PC-3 (cell line): ENCODE measurements at places on chromosomes 7 and 10. TPM values are rescaled to one million over a fixed set of nuclear protein-coding genes. Genes with fewer than 3 reads are reported as not detected.

Gene MNX1
- 2.6 and 3.7 TPM in 2 replicates for total RNA-seq

Gene TPK1
- total RNA-seq: 1.3 and 4.5 TPM in 2 replicates

DNA sequence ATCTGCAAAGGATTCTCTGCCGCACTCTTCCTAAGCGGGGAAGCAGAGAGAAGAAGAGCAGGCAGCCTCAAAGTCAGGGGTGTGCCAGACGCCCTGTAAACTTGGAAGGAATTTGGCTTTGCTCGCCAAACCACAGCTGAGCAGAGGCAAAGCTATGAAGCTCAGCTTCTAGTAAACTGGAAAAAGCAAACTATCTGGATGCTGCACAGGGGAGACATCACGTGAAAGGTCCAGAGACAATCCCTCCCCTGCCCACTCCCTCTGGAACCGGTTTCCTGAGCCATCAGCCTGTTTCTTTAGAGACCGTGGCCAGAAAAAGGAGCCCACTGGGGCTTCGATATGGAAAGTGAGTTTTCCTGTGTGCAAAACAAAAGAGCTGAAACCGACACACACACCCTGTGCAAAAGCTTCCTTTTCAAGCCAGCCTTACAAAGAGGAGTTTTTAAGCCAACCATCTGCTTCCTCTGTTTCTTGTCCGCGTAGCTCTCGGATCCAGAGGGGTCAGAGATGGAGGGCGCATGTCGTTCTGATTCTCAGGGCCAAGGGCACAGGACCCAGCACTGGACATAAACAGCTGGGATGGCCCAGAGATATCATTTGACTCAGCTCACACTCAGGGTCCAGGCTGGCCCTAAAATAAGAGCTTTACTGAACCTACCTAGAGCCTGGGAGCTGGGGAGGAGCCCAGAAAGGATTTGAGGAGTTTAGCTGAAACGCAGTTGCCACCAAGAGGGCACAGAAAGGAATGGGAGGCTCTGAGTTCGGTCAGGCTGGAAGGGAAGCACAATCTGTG is 58.2 kb upstream of the DNAAF5 start:
- no peaks in the 10 kb centered on the region for H3K36me3 ChIP-seq
- H3K4me1 ChIP-seq: no peaks in the 10 kb centered on the region
- H3K4me3 ChIP-seq: no peak overlapping the region
- no peak for DNase-seq
- no peak overlapping the region for H3K27ac ChIP-seq

DNA sequence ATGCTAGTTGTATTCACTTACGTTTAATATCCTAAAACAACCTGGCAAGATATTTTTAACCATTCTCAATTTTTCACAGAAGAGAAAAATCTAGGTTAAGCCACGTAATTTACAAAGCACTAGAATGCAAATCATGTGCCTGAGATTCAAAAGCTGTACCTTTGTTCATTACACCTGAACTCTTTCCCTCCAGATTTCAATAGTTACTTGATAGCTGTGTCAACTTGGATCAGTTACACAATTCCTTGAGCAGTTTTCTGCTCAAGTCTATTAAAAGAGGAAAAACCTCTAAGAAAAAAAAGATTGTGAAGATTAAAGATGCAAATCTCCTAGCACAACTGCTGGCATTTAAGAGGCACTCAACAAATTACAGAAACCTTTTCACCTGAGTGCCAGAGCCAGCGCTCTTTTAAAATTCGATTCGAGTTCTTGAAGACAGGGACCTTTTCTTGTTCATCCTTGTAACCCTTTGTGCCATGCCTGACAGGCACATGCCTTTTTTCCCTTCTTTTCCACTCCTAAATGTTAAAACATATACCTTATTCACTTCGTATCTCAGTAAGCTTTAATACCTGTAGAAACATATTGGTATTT is 886 bp downstream of the NSUN6 start:
- peak overlapping the region; percentile 67 for H3K27ac ChIP-seq
- H3K4me3 ChIP-seq: peak overlapping the region; percentile 75
- no peaks in the 10 kb centered on the region for H3K4me1 ChIP-seq
- DNase-seq: no peak
- no peaks in the 10 kb centered on the region for H3K27me3 ChIP-seq

DNA sequence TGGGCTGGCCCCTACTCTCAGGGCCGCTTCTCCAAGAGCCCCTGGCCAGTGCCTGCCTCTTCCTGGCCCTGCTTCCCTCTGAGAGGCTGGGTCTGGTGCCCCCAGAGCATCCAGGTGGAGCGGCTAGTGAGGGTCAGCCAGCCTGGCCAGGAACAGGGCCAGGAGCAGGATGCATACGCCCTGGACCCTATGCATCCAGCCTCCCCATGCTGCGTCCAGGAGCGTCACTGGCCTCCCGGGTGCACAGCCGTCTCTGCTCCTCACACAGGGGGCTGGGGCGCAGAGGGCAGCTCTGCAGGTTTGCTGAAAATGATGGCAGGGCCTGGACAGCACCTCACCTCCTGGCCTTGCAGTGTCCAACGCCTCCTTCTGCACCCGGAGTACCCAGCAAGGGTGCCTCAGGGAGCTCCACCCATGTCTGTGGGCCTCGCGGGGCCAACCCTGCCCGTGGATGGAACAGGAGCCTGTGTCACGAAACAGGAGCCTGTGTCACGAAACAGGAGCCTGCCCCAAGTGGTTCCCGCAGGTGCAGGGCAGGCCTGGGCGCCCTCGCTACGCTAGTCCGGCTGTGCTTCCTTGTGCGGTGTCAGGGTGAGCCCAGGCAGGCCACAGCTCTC is 246.2 kb upstream of the PPP2R2D start:
- H3K27ac ChIP-seq: no peak overlapping the region
- no peak overlapping the region for H3K4me3 ChIP-seq
- no peaks in the 10 kb centered on the region for H3K36me3 ChIP-seq
- peaks cover 12% of the 10 kb centered on the region; the same call in 1 of the 2 replicates for H3K27me3 ChIP-seq
- no peaks in the 10 kb centered on the region for H3K4me1 ChIP-seq

DNA sequence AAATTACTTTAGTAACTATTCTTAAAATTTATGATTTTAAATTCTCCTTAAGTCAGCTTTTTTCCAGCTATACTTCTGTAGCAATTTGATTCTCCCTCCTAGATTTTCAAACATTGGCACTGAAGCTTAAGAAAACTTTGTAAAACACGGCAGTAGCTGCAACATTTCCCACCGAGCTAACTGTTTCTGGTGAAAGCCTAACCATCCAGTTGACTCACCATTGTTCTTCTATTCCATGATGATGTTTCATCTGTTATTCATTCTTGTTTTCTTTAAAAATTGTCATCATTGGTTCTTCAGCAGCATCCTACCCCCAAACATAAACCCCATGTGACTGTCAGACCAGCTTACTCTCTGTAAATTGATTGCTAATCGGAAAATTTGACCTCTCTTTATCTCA is 312.3 kb downstream of the DGKB start:
- DNase-seq: no peak
- no peak overlapping the region for H3K4me3 ChIP-seq
- 0 out of 2 replicates have a peak, but pooled peaks cover 3% of the 10 kb centered on the region for H3K36me3 ChIP-seq
- no peak overlapping the region for H3K27ac ChIP-seq
- 0 out of 2 replicates have a peak, but pooled peaks cover 4% of the 10 kb centered on the region for H3K4me1 ChIP-seq
- no peaks in the 10 kb centered on the region for H3K27me3 ChIP-seq

- no peak overlapping the region for H3K4me3 ChIP-seq
- DNase-seq: no peak
- no peaks in the 10 kb centered on the region for H3K27me3 ChIP-seq
- no peaks in the 10 kb centered on the region for H3K4me1 ChIP-seq
- H3K27ac ChIP-seq: no peak overlapping the region
Measured at GRCh38 chr7:48594349-48594748, 330.0 kb upstream of the CDC14C start.

DNA sequence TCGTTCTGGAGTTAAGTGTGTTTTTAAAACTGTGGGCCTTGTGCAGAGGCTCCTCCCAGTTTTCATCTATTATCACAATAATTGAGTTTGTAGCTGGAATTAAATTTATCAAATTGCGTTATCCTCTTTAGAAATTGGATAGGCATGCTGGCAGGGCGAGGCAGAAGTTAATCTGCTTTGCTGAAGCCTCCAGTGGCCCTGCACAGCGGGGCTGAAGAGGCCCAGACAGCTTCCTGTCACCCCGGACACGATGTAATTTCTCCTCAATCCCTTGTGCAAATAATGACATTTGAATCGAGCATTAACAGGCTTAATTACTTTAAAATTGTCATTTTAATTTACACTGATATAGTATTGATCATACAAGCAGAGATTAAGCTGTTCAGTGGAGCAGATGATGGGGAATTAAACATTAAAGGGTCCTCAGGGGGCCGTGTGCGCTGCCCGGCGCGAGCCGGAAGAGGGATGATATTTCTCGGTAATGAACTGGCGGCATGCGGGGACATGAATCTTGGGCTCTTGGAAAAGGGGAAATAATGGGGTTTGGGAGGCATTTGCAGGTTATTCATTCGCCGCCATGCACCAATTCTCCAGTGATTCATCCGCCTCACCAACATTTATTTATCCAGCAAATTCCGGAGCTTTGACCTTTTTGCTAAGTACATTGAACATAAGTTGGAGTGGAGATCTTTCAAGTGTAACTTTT is 118.5 kb downstream of the NKX6-2 start:
- H3K4me1 ChIP-seq: peaks cover 40% of the 10 kb centered on the region
- DNase-seq: peak; percentile 57
- no peaks in the 10 kb centered on the region for H3K27me3 ChIP-seq
- H3K4me3 ChIP-seq: peak overlapping the region; percentile 75

GRCh38 chr10:28113202-28113601 is 114.3 kb upstream of the ODAD2 start:
- no peaks in the 10 kb centered on the region for H3K27me3 ChIP-seq
- DNase-seq: no peak
- H3K36me3 ChIP-seq: no peaks in the 10 kb centered on the region
- H3K4me3 ChIP-seq: no peak overlapping the region
- H3K27ac ChIP-seq: no peak overlapping the region

DNA sequence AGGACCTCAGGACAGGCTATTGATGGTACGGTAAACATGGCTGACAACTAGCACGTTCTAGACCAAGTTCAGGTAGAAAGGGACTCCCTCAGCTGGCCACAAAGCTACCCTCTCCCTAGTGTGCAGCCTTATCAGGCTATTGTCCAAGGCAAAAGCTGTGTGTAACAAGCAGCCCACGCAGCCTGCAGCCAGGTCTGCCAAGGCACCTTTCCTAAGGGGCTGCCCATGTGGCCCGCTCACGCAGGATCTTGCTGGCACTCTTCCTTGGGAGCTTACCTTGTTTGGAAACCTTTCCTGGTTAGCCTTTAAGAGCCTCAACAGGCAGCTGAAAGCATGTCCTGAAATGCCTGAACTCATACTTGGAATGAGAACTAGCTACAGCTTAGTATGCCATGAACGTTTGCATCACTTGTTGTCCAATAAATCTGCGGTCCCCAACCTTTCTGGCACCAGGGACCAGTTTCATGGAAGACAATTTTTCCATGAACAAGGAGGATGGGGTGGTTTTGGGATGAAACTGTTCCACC is 51.7 kb downstream of the SYPL1 start:
- DNase-seq: no peak
- no peaks in the 10 kb centered on the region for H3K36me3 ChIP-seq
- no peak overlapping the region for H3K27ac ChIP-seq
- H3K4me1 ChIP-seq: peaks cover 58% of the 10 kb centered on the region

DNA sequence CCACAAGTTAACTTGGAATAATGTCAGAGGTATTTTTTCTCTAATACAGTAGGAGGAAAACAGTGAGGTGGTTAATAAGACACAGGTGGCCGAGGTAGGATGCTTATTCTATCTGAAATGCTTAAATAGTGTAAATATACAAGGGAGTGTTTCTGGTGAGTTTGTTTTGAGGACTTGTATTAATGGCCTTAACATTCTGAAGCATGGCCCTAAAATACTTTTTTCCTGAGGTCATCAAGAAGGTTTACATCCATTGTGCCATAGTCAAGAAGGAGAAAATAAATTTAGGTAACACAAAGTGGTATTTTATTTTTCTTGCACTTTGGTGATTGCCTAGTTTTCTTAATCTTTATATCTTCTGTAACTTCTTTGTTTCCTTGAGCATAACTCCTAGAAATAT is 18.8 kb downstream of the GNAI1 start:
- H3K27ac ChIP-seq: no peak overlapping the region
- H3K36me3 ChIP-seq: no peaks in the 10 kb centered on the region
- H3K27me3 ChIP-seq: no peaks in the 10 kb centered on the region
- H3K4me3 ChIP-seq: no peak overlapping the region

DNA sequence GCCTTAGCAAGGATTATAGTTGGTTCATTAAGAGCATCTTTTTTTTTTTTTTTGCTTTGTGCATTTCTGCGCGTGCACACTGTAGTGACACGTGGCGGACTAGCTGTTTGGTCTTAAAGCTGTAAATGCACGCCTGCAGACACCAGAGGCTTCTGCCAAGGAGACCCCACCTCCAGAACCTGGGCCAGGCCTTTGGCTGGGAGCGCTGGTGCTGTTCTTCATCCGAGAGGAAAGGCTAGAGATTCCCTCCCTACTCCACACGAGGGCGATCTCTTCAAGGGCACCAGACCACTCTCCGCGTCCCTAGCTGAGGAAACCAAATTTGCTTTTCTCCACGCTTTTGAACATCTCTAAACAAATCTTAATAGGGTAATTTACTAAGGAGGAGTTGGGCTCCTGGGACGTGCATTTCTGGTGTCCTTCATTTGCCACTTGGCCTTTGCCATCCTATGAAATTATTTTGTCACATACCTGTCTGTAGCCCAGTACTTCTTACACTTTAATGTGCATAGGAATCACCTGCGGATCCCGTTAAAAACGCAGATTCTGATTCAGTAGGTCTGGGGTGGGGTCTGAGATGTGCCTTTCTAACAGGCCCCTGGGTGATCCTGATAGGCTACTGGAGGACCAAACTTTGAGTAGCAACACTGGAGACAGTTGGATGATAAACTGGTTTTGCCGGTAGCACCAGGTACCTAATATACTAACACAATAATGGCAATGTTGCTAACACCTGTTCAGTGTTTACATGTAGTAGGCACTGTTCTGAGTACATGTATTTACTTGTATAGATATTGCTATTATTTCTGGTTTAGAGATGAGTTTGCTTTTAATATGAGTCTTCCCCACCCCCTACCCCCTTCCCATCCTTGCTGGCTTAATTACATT is 1.3 kb upstream of the SLC26A5 start:
- DNase-seq: peak; percentile 75
- H3K4me1 ChIP-seq: peaks cover 17% of the 10 kb centered on the region
- H3K4me3 ChIP-seq: peak overlapping the region; percentile 71
- no peaks in the 10 kb centered on the region for H3K36me3 ChIP-seq
- H3K27me3 ChIP-seq: no peaks in the 10 kb centered on the region
- no peak overlapping the region for H3K27ac ChIP-seq

DNA sequence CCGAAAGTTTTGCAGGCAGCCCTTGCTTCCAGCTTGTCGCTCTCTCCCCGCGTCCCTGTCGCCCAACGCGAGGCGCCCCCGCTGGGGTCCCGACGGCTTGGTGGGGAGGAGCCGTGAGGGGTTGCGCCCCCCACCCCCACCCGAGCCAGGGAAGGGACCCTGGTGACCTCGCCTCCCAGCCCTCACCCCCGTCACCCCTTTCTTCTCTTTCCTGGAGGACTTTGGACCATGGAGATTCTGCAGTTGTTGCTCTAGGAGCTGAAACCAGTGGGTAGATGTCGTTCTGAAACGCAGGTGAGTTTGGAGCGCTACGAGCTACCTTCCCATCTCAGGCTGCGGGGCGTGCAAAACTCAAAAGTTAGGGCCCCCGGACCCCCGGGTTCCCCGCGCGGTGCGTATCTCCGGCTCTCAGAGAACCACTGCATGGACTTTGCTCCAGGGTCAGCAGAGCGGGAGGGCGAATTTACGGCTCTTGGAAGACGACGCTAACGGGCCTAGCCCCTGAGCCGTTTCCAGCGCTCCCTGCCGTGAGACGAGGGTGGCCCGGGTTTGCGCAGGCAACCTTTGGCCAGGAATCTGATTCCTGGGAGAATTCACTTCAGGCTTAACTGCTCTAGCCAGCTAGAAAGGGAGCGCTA is 684 bp upstream of the ATXN7L1 start:
- H3K4me1 ChIP-seq: peaks cover 32% of the 10 kb centered on the region
- H3K4me3 ChIP-seq: peak overlapping the region; percentile 74
- no peaks in the 10 kb centered on the region for H3K36me3 ChIP-seq
- no peaks in the 10 kb centered on the region for H3K27me3 ChIP-seq
- peak overlapping the region; percentile 19 for H3K27ac ChIP-seq
- peak; percentile 77 for DNase-seq
